ENCODE measurements at places on chromosomes 2 and 18.

GRCh38 chr2:216478151-216478550 lies 20.5 kb upstream of the RPL37A start:
- DNase-seq: no peak

DNA sequence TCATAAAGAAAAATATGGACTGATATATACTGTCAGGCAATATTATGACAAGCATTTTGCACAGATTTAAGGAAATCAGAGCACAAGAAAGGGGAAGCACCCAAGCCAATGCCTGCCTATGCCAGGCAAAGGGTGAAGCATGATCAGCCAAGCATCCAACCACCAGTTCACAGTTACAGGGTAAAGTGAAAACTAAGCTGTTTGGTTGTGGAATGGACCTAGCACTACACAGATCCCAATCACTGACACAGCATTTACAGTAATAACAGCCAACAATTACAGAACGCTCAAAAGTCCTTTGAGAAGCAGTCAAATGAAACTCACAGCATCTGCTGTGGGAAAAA lies 90.3 kb downstream of the SP3 start:
- no peak for DNase-seq

DNA sequence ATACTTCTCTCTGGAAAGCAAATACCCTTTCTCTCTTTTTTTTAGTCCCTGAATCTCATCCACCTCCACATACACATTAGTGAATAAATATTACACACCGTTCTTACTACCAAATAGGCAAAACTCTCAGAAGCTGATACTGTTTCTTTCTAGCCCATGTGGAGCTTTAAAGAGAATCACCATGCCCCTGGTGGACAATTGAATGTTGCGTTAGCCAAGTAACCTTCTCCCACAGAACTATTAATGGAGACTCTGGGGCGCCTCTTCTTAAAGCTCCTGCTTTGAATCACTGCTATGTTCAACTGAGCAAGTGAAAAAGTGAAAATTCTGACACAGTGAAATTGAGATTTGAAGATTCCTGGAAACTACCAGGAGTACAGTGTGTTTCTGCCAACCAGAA lies 522.8 kb upstream of the CDH7 start:
- no peak for DNase-seq

DNA sequence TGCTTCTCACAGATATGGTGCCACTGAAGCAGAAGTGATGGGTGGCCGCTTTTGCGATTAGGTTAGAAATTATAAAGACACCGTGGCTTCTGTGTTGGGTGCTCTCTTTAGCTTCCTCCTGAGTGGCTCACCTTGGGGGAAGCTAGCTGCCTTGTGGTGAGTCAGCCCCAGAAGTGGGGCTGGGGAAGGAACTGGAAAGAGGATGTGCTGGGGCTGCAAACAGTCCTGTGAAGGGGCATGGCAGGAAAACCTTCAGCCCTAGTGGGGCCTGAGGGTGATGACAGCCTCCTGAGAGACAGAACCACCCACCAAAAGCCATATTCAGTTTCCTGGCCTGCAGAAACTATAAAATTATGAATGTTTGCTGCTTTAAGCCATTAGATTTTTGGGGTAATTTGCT lies 8.9 kb upstream of the ASB18 start:
- DNase-seq: no peak

- DNase-seq: no peak
These were observed 171.0 kb upstream of the SIX3 start for GRCh38 chr2:44770221-44771195.

DNA sequence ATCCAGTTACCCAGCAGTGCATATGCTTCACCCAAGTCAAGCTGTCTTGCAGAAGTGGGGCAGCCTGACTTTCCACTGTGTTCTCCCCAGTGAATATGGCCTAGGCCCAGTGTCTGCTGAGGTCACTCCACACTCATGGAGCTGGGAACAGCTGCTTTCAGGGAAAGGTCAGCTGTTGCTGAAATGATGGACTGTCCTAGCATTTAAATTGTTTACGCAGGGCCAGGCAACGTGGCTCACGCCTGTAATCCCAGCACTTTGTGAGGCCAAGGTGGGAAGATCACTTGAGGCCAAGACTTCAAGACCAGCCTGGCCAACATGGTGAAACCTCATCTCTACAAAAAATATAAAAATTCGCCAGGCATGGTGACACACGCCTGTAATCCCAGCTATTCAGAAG lies 86.5 kb downstream of the LIPG start:
- DNase-seq: no peak

GRCh38 chr18:39596891-39597290 lies 2031.3 kb upstream of the CELF4 start:
- no peak for DNase-seq

DNA sequence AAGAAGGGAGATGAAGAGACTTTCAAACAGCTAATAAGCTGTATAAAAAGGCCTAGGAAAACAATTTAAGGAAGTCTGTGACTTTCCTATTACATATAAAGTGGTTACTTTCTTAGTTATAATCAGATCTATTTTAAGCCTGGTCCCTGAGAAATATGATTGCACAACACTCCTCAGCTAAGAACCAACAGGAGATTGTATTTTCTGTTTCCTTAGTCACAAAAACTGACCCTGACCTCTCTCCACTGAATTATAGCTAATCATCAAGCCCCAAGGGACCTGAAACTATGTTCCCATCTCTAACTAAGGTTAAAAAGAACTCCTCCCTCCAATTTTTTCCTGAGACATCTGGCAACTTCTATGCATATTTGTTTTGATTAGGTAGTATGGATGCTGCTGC lies 106.9 kb downstream of the ROCK1 start:
- no peak for DNase-seq

GRCh38 chr2:105134081-105134480 lies 96.2 kb downstream of the MRPS9 start:
- no peak for DNase-seq

GRCh38 chr2:36478332-36478738 lies 119.6 kb downstream of the FEZ2 start:
- no peak for DNase-seq

DNA sequence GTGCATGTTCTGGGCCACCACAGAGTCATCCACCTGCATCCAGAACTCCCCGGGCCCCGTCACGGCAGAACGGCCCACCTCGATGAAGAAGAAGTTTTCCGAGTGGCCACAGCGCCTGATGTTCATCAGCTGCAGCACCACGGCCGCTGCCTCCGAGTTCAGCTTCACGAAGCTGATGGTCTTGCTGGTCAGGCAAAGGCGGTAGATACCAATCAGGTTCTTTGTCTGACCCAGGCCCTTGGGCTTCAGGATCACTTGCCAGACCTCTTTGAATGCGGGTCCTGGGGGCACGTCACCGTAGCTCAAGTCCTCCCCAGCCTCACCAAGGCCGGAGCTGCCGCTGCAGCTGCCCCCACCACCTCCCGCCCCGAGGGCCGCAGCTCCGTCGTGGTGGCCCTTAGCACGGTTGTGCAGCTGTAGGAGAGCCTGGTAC lies 1.6 kb downstream of the IRS1 start:
- DNase-seq: no peak

Measured in stimulated activated CD4-positive, alpha-beta T cell treated with anti-CD3 and anti-CD28 coated beads, Interleukin-15, amount 100 ng/mL, for 1 hour (primary cell).